ENCODE measurements at places on chromosomes 16 and 17.

- DNase-seq: no peak
These were observed 266.0 kb downstream of the ENGASE start for GRCh38 chr17:79340333-79341221.

- DNase-seq: no peak
These were observed 101.9 kb downstream of the PCTP start for GRCh38 chr17:55852734-55853133.

DNA sequence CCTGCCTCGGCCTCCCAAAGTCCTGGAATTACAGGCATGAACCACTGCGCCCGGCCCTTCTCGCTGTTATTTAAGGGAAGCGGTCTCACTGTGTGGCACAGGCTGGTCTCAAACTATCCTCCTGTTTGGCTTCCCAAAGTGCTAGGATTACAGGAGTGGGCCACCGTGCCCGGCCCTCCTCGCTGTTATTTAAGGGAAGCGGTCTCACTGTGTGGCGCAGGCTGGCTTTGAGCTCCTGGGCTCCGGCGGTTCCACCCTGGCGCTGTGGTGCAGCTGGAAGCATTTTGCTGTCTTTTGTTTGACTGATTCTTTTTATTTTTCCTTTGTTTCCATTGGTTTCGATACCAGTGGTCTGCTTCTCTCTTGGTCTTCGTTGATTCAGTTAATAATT lies 40.7 kb downstream of the FOXK2 start:
- no peak for DNase-seq

GRCh38 chr16:87278191-87279093 lies 38.8 kb downstream of the C16orf95 start:
- peak; percentile 93 for DNase-seq

DNA sequence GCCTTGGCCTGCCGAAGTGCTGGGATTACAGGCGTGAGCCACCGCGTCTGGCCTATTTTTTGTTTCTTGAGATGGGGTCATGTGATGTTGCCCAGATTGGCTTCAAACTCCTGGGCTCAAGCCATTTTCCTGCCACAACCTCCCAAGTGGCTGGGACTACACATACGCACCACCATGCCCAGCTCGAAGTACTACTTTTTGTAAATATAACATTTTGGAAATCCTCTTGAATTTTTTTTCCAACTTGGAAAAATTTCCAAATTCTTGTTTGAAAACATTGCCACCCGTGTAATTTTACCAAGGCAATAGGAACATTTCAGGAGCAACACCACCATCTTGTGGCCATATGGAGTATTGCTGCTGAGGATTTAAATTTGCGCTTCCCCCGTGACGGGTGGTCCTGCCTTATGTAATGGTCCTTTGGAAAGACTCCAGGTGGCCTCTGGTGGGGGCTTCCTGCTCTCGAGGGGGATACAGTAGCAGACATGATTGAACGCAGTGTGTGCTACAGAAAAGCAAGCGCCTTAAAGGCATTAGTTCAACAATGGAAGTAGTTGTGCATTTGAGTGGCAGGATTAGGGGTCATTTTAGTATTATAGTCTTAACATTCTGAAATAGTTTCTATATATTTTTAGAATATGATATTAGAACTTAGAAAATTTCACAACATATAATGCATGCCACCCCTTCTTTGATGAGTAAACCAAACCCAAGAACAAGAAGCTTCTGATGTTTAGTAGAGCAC lies 8.0 kb downstream of the FLYWCH1 start:
- DNase-seq: peak; percentile 79

DNA sequence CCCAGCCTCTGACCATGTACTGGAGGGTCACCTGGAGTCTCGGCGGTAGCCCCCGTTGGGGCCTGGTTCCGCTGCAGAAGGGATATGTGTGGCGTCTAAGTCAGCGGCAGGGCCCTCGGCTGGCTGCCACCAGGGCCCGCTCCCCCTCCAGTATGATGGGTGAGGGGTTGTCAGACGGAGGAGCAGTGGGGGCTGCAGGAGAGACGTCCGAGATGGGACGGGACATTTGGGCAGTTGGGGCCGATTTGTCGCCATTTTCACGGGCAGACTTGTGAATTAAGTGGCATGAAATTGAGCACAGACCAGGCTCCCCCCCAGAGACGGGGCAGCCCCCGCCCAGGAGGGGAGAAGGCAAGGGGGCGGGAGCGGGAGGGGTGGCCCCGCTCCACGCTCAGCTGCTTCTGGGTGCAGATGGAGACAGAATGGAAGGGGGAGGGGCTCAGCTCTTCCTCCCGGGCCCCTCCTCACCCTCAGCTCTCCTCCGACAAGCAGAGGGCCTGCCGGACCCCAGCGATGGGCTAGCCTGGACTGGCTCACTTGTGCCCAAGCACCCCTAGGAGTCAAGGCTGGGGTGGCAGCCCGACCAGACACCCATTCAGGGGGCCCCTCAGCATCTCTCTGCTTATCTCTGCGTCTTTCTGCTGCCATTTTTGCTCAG lies 52.7 kb upstream of the LHX1 start:
- DNase-seq: no peak

- DNase-seq: no peak
These were observed 22.4 kb downstream of the SLC35G3 start for GRCh38 chr17:35171834-35172233.

DNA sequence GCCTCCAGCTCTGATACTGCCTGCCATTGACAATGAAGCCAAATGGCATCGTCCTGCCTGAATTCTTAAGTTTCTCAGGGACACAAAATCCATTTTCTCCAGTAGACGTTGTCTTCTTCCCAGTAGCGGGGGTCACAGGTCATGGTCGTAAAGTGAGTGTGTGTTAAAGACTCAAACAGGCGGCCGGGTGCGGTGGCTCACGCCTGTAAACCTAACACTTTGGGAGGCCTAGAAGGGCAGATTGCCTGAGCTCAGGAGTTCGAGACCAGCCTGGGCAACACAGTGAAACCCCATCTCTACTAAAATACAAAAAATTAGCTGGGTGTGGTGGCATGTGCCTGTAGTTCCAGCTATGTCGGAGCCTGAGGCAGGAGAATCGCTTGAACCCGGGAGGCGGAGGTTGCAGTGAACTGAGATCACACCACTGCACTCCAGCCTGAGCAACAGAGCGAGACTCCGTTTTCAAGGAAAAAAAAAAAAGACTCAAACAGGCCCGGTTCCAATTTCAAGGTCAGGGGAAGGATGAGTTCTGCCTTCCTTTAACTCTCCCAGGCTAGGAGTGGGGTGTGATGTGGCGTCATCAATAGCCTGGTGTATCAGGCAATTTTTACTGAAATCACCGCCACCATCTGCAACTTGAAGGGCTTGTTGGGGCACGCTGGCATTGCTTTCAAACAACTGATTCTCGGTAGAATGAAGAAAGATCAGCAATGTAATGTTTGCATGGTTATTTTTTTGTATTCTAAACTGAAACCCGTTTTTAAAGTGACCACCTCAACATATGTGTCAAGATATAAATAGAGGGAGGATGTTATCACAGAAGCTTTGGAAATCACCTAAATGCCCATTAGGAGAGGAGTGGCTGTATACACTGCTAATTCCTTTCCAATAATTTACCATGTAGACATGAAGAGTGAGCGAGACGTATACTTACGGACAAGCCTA lies 91.0 kb downstream of the WSCD1 start:
- no peak for DNase-seq

DNA sequence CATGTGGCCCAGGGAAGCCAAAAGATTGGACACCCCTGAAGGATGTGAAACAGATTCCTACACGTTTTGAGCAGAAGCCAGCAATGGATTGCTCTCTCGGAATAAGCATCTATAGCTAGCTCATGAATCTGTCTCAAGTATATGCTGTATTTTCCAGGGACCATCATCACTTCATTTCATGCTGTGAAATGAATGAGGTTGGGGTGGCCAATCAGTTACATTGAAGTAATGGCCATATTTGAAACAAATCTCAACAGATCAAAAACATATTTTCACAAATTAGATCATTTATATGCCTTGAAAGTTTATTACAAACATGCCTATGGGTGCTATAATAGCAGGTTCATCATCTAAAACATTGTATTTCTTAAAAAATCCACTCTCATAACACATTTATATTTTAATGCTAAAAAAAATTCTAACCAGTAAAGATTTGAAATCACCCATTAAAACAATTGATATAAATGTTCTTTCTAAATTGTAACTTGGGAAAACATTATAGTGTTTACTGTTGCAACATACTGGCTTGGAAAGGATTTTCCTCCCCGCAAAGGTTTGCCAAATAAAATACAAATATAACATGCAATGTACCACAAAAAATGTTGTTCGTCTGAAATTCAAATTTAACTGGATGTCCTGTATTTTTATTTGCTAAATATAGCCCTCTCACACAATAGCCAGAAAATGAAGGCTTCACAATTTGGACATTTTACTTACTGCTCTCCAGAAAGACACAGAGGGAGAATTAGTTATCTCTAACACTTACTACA lies 743.6 kb downstream of the KCNJ2 start:
- peak; percentile 28 for DNase-seq

GRCh38 chr17:68288804-68289203 lies 2.1 kb downstream of the SLC16A6 start:
- no peak for DNase-seq

DNA sequence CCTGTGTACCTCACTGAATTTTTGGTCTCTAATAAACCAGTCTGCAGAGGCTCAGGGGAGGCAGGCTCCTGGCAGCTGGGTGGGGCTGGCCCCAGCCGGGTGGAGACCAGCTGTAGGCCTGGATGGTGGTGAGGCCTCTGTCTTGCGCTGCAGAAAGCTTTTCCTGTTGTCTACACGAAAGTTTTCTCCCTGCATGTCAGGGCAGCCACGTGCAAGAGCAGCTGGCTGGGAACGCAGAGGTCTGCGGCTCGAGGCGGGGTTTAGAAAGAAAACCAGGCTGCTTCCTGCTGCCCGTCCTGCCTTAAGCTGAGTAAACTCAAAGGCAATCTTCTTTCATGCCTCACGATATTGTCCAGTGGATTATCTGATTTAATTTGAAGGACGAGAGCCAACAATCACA lies 2.4 kb downstream of the SERPINF1 start:
- DNase-seq: peak; percentile 38

GRCh38 chr17:40344421-40345160 lies 19.9 kb downstream of the GJD3 start:
- peak; percentile 19 for DNase-seq

GRCh38 chr17:61139219-61139618 lies 260.4 kb upstream of the TBX2 start:
- peak; percentile 24 for DNase-seq

DNA sequence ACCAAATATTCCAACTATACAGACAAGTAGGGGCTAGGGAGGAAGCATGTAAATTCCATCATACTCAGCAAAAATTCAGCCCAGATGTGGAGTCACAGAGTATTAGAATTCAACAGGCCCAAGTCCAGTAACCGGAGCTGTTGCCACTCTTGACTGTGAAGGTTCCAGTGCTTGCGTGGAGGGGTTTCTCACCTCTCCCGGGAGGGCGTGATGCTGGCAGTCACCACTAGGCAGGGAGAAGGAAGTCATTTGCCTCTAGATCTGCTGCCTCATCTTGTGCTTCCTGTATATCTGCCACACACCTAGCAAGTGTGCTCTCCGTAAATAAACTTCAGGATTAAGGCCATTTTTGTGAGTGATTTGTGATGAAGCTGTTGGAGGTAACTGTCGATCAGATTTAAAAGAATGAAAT lies 1.0 kb upstream of the CKLF start:
- no peak for DNase-seq

DNA sequence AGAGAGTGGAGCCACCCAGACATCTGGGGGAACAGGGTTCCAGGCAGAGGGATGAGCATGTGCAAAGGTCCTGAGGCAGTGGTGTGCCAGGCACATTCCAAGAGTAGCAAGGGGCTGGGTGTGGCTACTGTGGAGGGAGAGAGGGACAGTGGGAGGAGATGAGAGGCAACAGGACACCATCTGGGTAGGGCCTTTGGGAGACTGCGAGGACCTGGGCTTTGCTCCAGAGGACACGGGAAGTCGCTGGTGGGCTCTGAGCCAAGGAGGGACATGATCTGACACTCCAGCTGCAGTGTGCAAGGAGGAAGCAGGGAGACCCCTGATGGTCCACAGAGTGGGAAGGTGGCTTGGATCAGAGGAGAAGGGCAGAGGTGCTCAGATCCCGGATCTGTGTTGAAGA lies 56.7 kb upstream of the MED9 start:
- DNase-seq: no peak

DNA sequence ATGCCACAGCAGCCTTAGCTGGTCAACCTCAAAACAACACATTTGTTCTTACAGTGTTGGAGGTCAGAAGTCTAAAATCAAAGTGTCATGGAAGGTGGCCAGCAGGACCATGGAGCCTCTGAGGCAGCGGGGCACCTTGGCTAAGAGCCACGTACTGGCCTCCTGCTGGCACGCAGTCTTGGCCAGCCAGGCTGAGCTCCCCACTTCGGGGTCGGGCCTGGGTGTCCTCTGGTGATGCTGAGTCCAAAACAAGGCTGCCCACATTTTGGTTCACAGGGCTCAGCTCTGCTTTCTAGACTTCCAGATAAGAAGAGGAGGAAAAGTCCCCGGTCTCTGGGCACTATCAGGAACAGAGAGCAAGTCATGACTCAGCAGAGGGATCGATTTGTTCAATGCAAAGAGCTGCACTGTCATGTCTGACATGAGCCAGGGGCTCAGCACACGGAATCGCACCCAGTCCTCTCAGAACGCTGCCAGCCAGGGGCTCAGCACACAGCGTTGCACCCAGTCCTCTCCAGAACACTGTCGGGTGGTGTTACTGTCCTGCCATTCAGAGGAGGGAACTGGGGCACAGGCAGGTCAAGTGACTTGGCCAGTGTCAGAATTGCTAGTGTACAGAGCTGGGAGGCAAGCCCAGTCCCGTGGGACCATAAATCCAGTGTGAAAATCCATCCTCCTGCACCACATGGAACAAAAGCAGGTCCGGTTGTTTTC lies 2.5 kb downstream of the LGALS9 start:
- DNase-seq: no peak

DNA sequence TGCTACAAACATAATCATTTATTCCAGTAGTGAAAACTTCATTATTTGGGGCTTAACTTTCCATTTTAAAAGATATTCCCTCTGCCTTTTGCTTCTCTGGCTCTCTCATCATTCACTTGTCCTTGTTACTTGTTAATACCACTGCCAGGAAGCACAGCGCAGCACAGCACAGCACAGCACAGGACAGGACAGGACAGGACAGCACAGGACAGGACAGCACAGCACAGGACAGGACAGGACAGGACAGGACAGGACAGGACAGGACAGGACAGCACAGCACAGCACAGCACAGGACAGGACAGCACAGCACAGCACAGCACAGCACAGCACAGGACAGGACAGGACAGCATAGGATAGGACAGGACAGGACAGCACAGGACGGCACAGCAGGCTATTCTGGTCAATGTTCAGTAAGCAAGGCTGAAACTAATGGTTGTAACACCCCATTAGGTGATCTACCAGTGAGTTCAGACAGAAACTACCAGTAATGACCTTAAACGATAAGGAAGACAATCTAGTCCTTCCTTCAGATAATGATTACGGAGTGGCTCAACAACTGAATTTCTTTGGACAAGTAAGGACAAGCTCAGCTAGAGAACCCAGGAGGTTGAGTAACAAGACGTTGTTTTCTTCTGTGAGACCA lies 31.9 kb downstream of the COG1 start:
- no peak for DNase-seq

- DNase-seq: no peak
These were observed 7.5 kb downstream of the IFI35 start for GRCh38 chr17:43014020-43014648.

All from astrocyte of the hippocampus (primary cell).